ENCODE measurements at places on chromosomes 13 and 19. TPM values are rescaled to one million over a fixed set of nuclear protein-coding genes. Genes with fewer than 3 reads are reported as not detected.

DNA sequence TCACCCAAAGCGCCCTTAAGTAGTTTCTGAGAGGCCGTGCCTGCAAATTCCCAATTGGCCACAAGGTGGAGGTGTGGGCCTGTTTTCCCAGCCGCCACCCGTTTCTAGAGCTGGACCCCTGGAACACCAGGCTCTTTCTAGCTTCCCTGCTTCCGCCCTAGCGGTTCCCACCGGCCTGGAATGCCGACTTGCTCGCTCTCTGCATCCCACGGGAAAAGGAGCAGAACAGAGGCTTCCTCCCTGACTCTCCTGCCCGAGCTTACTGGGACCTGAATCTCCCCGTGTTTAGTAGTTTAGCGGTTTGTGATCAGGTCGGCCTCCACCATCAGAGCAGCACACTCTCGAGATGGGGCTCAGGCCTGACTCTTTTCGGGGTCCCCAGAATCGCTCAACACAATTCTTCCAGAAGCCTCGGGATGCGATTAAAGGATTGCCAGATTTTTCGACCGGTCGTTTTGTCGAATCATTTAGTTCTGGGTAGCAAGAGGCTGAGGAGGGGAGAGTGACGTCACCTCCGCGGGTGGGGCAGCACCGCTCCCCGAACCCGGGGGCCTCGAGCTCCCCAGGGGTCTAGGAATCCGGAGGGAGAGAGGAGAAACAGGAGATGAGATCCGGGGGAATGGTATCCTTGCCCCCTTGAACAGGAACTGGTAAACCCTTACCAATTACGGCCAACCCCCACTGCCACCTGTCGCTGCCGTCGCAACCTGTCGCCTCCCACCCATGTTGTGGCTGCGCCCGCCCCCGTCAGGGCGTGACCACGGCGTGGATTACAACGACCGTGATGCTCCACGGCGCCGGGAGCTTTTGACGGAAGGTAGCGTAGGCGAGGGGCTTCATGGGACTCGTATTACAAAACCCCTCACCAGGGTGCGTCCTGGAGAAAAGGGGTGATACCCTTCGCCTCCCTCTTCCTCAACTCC, 8.0 kb downstream of the NAPSA start:
- no peaks in the 10 kb centered on the region for H3K4me1 ChIP-seq
- H3K4me3 ChIP-seq = peak overlapping the region; percentile 49
- H3K27ac ChIP-seq = peak overlapping the region; percentile 77

DNA sequence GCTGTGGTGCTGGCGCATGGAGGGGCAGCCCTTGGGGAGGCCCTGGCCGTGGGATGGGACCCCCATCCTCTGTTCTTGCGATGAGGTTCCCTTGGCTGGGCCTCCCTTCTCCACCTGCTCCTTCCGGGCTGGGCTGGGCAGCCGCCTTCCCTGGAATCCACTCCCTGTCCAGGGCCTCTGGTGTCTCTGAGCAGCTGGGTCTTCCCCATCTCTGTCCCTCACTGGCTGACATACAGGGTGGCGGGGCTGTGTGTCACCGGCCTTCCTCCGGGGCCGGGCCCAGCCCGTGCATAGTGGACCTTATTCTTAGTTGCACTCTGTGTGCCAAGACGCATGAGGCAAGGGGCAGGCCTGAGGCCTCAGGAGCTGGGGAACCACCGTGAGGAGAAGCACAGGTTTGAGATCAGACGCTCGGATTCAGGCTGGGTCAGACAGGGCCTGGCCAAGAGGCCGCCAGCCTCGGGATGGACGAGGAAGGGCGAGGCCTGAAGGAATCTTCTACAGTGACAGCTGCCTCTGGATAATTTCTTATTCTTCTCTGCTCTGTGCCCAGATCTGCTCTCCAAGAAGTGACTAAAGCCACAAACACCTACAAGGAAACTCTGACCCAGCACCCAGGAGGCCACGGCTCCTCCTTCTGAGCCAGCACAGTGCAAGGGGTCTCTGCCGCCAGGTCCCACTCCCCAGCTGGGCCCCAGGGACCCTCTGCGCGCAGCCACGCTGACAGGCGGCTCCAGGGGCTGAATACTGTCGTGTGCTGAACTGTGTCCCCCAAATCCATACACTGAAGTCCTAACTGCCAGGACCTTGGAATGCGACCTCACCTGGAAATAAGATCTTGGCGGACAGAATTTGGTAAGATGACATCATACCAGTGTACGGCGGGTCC, 11.0 kb downstream of the SGTA start:
- no peaks in the 10 kb centered on the region for H3K27me3 ChIP-seq
- no peak overlapping the region for H3K27ac ChIP-seq
- peaks cover 31% of the 10 kb centered on the region for H3K4me1 ChIP-seq
- no peak overlapping the region for H3K4me3 ChIP-seq
- peaks cover 12% of the 10 kb centered on the region for H3K36me3 ChIP-seq

DNA sequence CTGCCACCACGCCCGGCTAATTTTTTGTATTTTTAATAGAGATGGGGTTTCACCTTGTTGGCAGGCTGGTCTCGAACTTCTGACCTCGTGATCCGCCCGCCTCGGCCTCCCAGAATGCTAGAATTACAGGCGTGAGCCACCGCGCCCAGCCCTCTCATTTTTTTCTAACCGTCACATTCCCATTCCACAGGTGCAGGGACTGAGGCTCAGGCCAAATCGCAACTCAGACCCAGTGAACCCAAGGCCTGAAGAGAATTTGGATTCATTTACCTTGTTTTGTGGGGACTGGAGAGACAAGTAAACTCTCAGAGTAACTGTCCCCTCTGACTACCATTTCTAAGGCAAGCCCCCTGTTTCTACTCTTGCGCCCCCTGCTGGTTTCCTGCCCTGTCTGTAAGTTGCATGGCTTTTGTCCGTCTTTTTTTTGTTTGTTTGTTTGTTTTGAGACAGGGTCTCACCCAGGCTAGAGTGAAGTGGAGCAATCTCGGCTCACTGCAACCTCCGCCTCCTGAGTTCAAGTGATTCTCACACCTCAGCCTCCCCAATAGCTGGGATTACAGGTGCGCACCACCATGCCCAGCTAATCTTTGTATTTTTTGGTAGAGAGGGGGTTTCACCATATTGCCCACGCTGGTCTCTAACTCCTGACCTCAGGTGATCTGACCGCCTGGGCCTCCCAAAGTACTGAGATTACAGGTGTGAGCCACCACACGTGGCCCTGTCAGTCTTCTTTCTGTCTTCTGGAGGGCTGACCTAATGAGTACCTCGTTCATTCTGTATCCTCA, 2.3 kb upstream of the STRN4 start:
- H3K4me1 ChIP-seq = peaks cover 10% of the 10 kb centered on the region
- H3K27ac ChIP-seq = no peak overlapping the region
- DNase-seq = peak; percentile 64
- no peak overlapping the region for H3K4me3 ChIP-seq
- peaks cover 14% of the 10 kb centered on the region for H3K36me3 ChIP-seq

DNA sequence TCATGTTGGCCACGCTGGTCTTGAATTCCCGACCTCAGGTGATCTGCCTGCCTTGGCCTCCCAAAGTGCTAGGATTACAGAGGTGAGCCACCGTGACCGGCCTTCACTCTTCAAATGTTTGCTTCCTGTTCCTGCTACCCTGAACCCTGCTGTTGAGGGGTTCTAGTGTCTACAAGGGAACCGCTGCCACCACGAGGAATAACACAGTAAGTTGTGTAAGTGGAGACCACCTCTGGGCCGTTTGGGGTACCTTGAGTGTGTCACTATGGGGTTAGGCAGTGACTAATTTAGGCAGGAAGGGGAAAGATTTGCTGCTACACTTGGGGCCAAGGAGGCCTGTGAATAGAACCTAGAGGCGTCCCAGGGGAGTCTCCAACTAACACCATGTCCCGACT, 2.2 kb upstream of the MYADM start:
- no peaks in the 10 kb centered on the region for H3K27me3 ChIP-seq
- no peak for DNase-seq
- H3K4me1 ChIP-seq = peaks cover 23% of the 10 kb centered on the region
- no peaks in the 10 kb centered on the region for H3K36me3 ChIP-seq
- no peak overlapping the region for H3K27ac ChIP-seq
- no peak overlapping the region for H3K4me3 ChIP-seq

- H3K36me3 ChIP-seq = no peaks in the 10 kb centered on the region
- H3K27me3 ChIP-seq = no peaks in the 10 kb centered on the region
- H3K4me3 ChIP-seq = no peak overlapping the region
- H3K4me1 ChIP-seq = no peaks in the 10 kb centered on the region
- no peak for DNase-seq
- no peak overlapping the region for H3K27ac ChIP-seq
Measured at GRCh38 chr13:79307866-79308298, 98.2 kb downstream of the RBM26 start.

DNA sequence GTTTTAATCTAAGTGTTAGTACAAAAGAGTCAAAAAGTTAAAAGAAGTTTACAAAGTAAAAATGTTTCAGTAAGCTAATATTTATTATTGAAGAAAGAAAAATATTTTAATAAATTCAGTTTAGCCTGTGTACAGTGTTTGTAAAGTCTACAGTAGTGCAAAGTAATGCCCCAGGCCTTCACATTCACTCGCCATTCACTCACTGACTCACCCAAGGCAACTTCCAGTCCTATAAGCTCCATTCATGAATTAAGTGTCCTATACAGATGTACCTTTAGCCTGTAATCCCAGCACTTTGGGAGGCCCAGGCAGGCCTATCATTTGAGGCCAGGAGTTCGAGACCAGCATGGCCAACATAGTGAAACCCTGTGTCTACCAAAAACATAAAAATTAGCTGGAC, 24.1 kb upstream of the AKAP11 start:
- no peak for DNase-seq
- H3K27me3 ChIP-seq = no peaks in the 10 kb centered on the region
- no peak overlapping the region for H3K4me3 ChIP-seq
- no peaks in the 10 kb centered on the region for H3K4me1 ChIP-seq
- H3K27ac ChIP-seq = no peak overlapping the region

GRCh38 chr13:21733475-21734263, 62.8 kb downstream of the FGF9 start:
- no peaks in the 10 kb centered on the region for H3K27me3 ChIP-seq
- H3K27ac ChIP-seq = no peak overlapping the region
- no peaks in the 10 kb centered on the region for H3K36me3 ChIP-seq
- H3K4me3 ChIP-seq = no peak overlapping the region
- DNase-seq = no peak

- no peak within 1 kb of the TSS for H3K27ac ChIP-seq
- H3K4me1 ChIP-seq = peaks cover 9% of the 10 kb centered on the region
- H3K36me3 ChIP-seq = no peaks in the 10 kb centered on the region
- H3K27me3 ChIP-seq = peaks cover 33% of the 10 kb centered on the region
- no peak within 1 kb of the TSS for H3K4me3 ChIP-seq
Measured at GRCh38 chr13:36432106-36432544, at the start of gene CCNA1. Gene CCNA1, plus strand, starts transcription at chr13:36432495. Its CDS starts 562 bp downstream, at chr13:36433057.

DNA sequence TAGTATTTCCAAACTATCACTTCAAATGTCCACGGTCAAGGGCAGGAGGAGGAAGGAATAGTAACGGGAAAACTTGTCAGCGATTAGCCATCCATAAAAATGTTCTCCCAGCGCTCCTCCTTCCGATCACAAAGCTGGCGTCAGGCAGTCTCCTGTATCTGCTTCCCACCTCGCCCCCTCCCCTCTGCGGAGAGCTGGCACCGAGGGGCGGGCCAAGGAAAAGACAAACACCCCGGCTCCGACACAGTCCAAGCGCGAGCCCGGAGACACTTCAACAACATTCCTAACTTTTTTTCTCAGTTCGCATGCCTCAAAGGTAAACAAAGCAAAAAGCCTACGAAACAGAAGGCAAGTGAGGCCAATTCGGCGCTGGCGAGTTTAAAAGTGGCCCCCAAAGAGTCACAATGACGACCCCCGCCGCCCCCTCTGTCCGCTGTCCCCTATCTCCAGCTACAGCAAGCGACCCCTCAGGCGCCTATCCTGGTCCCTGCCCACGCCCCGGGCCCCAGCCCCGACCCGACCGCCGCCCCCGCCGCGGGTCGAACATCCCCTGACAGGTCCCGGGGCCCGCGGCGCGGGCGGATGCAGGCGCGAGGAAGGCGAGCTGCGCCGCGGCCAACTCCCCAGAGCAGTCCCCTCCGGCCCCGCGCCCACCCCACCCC, 736 bp downstream of the SMAD9 start:
- peak overlapping the region; percentile 74 for H3K27ac ChIP-seq
- no peaks in the 10 kb centered on the region for H3K27me3 ChIP-seq
- H3K36me3 ChIP-seq = no peaks in the 10 kb centered on the region
- DNase-seq = peak; percentile 27
- H3K4me1 ChIP-seq = peaks cover 4% of the 10 kb centered on the region
- peak overlapping the region; percentile 62 for H3K4me3 ChIP-seq

DNA sequence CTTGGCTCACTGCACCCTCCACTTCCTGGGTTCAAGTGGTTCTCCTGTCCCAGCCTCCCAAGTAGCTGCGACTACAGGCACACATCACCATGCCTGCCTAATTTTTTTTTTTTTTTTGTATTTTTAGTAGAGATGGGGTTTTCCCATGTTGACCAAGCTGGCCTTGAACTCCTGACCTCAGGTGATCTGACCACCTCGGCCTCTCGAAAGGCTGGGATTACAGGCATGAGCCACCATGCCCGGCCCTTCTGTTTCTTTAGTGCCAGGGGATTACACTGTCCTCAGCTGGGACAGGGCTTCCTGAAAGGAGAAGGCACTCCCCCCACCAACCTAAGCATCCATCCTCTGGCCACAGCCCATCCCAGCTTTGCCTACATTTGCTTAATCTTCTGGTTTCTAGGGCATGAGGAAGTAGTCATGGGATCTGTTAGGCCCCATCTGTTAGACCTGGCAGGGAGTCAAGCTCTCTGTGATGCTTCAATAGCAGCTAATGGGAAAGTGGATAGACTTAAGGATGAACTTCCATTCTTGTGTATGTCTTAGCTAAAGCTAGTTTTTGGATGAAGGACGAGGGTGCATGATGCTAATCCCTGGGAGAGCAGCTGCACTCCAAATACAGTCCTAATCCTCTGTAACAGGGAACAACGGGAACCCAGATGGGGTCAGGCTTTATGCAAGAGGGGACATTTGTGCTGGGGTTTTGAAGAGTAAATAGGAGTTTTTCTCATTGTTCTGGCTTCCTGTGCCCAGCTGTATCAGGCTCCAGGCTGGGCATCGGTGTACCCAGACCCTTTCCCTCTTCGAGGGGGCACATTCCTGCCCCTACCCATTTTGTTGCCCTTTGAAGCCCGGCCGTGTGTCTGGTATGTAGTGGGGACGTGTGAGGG, 2.6 kb downstream of the VAV1 start:
- H3K4me3 ChIP-seq = no peak overlapping the region
- DNase-seq = no peak
- H3K36me3 ChIP-seq = no peaks in the 10 kb centered on the region
- H3K4me1 ChIP-seq = no peaks in the 10 kb centered on the region
- no peak overlapping the region for H3K27ac ChIP-seq
- H3K27me3 ChIP-seq = no peaks in the 10 kb centered on the region

The ZNF90 gene
- total RNA-seq = 3.0 TPM

The OBI1 gene
- total RNA-seq = 6.8 TPM

The CYP4F12 gene
- 5.2 TPM for total RNA-seq

The VAV1 gene
- 1.1 TPM for total RNA-seq

The UGGT2 gene
- total RNA-seq = 60.6 TPM

The PSG11 gene
- not detected for total RNA-seq
